ENCODE measurements at places on chromosomes 4 and X.

GRCh38 chr4:152348670-152349069 lies 187.2 kb downstream of the FBXW7 start:
- DNase-seq: no peak

GRCh38 chr4:173411106-173411693 lies 12.3 kb upstream of the SCRG1 start:
- DNase-seq: no peak

- no peak for DNase-seq
Observed at GRCh38 chrX:74922922-74923543, 2.2 kb downstream of the NEXMIF start.

GRCh38 chrX:132676561-132677186 lies 187.8 kb upstream of the MBNL3 start:
- DNase-seq: no peak

GRCh38 chrX:109936114-109936513 lies 66.8 kb upstream of the TMEM164 start:
- no peak for DNase-seq

- no peak for DNase-seq
Observed at GRCh38 chrX:47523713-47524166, 37.3 kb upstream of the ARAF start.

- DNase-seq: no peak
Observed at GRCh38 chr4:40114206-40114605, 57.6 kb downstream of the N4BP2 start.

DNA sequence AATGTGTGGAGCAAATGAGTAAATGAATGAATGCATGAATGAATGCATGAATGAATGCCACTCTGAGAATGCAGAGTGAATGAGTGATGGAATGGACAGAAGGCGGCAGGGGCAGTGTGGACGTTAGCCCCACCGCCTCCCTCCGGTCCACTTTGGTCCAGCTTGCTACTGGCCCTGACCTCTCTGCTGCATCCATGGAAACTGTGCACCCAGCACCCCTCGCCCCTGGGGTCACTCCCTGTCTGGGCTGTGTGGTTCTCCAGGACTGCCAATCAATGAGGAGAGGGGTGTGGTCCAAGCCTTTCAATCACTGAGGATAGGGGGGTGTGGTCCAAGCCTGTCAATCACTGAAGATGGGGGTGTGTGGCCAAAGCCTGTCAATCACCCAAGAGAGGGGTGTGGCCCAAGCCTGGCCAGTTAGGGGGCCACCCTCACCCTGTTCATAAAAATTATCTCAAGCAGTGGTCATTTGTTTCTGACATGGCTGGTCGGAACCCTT lies 39.2 kb upstream of the ASMTL start:
- DNase-seq: no peak

DNA sequence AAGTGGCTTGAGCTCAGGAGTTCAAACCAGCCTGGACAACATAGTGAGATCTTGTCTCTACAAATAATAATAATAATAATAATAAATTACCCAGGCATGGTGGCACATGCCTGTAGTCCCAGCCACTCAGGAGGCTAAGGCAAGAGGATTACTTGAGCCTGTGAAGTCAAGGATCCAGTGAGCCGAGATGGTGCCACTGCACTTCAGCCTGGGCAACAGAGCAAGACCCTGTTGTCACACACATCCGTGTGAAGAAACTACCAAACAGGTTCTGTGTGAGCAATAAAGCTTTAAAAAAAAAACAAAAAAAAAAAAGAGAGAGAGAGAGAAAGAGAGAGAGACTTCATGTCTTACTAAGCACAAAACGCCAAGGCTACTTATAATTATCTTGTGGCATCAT lies 42.5 kb downstream of the ANOS1 start:
- no peak for DNase-seq

GRCh38 chrX:53303195-53303594 lies 21.8 kb upstream of the IQSEC2 start:
- DNase-seq: no peak

GRCh38 chr4:16205298-16206164 lies 20.7 kb downstream of the TAPT1 start:
- DNase-seq: no peak

DNA sequence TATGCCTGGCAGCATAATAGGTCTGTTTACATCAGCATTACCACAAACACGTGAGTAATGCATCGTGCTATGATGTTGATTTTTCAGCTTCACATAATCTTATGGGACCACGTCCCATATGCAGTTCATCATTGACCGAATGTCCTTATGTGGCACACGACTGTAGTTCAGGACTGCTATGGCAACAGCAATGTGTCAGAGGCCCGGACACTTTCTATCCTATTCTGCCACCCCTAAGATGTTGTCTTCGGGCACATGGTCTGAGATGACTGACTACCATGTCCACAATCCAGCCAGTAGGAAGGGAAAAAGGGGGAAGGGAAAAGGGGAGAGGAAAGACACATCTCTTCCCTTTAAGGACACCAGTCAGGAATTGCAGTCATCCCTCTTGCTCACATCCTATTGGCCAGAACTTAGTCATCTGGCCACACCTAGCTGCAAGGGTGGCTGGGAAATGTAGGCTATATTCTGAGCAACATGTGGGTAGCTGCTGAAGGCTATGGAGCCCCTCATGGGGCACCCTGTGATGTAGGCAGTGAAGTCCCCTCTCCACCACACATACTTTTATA lies 196.0 kb upstream of the RBPJ start:
- no peak for DNase-seq

All from stimulated activated CD4-positive, alpha-beta T cell treated with anti-CD3 and anti-CD28 coated beads, Interleukin-2, amount 100 ng/mL, for 4 hours (primary cell).